ENCODE measurements at places on chromosomes 3 and 15.

DNA sequence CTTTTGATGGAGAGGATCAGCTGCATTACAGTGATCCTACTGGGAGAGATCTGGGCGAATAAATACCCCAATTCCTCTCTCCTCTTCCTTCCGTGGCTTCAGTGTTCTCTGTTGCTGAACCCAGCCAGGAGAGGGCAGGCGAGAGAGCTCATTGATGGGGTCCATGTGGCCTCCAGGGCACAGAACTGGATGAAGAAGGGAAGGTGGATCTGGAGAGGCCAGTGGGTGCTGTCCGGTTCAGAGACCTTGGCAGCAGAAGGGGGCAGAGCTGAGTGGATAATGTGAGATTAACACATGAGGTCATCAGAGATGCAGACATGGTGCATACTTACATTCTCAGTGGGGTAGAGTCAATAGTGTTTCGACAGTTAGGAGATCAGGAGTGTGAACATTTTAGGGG lies 193.6 kb downstream of the CLSTN2 start:
- DNase-seq: no peak

- no peak for DNase-seq
Observed at GRCh38 chr15:100728371-100729201, 126.2 kb downstream of the ASB7 start.

GRCh38 chr3:178201714-178202113 lies 334.5 kb upstream of the KCNMB2 start:
- no peak for DNase-seq

DNA sequence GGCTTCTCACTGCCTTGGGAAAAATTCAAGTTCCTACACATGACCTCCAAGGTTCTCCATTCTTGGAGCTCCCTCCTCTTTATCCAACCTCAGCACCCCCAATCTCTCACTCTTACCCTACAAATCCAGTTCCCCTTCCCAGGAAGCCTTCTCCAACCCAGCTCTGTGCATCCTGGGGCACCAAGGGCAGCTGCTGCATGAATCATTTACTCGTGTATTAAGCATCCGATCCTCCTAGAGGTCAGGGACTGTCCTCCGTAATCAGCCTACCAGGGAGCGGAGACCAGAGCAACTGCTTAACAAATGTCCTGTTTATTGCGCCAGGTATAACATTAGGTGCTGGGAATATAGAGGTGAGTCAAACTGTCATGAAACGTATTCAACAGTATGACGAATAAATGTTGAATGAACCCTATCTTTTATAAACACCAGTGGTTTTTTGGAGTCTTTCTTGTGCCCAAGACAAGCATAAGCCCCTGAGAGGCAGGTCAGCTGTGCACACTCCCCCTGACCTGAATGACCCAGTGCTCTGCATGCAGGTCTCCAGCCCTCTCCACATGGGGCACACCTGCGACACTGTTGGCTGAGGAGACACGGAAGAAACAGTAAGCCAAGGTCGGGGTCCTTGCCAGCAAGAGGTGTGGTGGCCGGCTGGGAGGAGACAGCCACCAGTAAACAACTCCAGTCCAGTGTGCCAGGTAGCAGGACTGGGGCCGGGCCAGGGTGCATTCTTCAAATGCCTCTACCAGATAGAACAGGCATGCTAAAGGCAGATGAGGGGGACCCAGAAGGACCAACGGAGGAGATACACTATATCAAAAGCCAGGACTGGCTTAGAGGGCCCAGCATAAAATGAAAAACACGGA lies 27.6 kb downstream of the ANP32A start:
- DNase-seq: no peak

DNA sequence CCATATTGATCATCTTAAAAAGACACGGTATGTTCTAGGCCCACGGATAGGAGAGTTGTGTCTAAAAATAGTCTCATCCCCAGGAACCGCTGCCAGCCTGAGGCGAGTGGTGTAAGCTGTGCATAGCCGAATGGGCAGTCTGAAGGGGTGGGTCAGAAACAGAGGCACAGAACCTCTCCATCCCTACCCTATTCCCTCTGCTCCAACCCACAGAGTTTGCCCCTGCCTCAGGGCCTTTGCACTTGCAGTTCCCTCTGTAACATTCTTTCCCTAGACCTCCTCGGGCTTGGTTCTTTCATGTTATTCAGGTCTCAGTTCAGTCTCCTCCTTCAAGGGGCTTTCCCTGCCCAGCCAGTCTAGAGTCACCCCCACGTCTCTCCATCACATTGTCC lies 4.8 kb downstream of the SCN5A start:
- DNase-seq: no peak

DNA sequence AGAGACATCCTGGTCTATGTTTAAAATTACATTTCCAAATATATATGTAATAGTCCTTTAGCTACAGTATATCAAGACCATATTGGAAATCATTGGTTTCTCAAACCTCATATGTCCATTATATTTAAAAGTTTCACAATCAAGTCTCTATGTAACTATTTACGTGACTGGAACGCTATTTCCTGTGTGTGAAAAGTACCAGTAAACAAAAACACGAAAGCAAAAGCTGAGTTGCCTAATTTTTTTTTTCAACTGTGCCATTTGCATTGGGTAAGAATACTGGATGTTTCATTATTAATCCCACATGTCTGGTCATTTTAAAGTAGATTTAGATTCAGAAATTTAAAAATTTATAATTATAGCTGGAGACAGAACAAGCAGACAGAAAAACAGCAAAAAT lies 381.4 kb downstream of the TBC1D5 start:
- DNase-seq: no peak

GRCh38 chr3:15360788-15361493 lies 28.6 kb upstream of the SH3BP5 start:
- no peak for DNase-seq

- no peak for DNase-seq
Observed at GRCh38 chr3:39757307-39757706, 52.1 kb upstream of the MYRIP start.

All from esophagus squamous epithelium (tissue), 5 donors.